ENCODE measurements at places on chromosomes 4 and X. TPM values are rescaled to one million over a fixed set of nuclear protein-coding genes. Genes with fewer than 3 reads are reported as not detected.

DNA sequence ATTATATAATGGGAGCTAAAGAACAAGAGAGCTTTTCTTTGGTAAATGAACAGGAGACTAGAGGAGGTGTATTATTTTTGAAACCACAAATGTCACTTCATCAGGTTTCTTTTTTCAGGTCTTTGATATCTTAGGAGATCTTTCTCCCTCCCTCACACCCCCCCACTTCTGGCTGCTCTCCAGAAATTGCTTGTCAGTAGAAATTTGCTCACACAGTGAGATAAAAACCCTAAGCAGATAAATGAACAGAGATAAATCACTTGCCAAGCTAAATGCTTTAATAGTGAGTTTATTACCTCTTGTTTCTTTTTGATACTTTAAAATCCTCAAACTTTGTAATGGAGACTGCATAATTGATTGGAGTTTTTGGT lies 421.2 kb upstream of the TENM3 start:
- no peak for ATAC-seq

- ATAC-seq, result no peak
Measured at GRCh38 chrX:136055651-136056221, 70.5 kb downstream of the SLC9A6 start.

- ATAC-seq, result no peak
Measured at GRCh38 chrX:147537172-147537571, 374.5 kb upstream of the FMR1 start.

- ATAC-seq, result no peak
Measured at GRCh38 chr4:185849664-185850550, 37.9 kb upstream of the SORBS2 start.

DNA sequence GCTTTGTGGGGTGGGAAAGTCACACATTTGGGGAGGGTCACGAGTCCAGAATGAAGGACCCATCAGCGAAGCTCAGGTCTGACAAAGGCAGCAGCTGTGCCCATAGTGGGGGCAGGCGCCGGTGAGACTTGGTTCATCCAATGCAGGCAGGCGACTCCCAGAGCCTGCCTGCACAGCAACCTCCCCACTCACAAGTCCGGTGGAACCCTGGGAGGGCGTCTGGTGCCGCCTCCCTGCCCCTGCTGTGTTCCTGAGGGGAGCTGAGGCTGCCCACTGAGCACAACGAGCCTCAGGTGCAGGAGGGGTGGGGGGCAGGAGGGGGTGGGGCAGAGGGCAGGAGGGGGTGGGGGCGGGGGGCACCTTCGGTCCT lies 13.7 kb downstream of the LRPAP1 start:
- ATAC-seq, result no peak

DNA sequence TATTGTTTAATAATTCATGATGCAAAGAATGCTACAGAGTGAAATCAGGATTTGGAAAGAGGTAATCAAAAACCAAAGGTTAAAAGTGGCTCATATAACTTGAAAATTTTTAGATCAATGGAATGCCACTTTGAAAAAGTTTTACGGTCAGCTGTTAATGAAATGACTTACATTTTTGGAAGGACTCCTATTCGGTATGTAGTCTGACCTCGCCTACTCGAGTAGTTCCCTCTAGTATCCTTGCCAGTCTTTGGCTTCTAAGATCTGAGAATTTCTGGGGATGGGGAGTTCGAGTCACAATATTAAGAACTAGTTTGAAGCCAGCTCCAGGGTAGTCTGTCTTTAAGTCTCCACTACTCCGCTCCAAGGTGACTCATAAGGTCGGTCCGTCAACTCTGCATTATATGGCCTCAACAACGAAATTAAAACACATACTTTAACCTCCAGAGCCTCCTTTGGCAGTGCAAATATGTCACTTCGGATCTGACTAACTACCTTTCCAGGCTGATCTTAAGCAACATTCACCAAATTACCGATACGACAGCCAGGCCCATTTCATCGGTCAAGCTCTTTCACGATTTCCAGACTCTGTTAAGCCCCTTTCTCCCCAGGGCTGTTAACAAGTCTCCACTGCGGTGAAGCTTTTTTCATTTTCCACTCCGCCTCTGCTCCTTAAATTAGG lies 733 bp upstream of the NAA15 start:
- peak; percentile 48 for ATAC-seq

- no peak for ATAC-seq
Measured at GRCh38 chr4:130110770-130111169, 1014.8 kb downstream of the C4orf33 start.

GRCh38 chr4:108590776-108591175 lies 29.6 kb upstream of the RPL34 start:
- ATAC-seq, result no peak

DNA sequence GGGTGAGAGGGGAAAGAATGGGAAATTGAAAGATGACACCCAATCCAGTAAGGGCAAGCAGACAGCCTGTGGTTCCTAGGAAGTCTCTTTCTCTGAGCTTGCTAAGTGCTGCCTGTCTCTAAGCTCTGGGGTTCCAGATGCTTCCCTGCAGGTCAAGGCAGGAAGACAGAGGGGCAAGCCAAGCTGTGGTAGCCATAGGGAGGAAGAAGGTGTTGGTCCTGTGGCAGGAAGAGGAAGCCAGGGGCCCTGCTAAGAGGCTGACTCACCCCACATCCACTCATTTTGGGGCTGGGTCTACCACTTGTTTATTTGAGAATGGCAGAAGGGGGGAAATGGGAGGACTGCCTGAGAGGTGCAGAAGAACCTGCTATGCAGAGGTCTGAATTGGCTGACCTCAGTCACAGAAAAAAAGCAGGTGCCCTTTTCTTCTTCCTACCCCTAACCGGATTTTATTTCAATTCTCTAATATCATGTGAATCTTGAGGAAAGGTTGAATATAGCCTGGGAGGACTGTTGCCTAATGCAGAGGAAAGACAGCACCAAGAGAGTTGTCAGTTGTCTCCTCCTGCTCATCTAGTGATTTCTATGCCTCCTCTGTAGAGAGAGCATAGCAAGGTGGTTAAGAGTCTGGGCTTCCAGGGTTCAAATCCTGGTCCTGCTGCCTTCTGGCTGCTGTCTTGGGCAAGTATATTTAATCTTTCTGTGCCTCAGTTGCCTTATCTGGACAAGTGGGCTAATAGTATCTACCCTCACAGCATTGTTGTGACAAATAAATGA lies 27.4 kb downstream of the HOPX start:
- peak; percentile 15 for ATAC-seq

GRCh38 chr4:70844180-70844579 lies 4.5 kb upstream of the GRSF1 start:
- ATAC-seq, result no peak

GRCh38 chrX:56792270-56793111 lies 63.4 kb downstream of the NBDY start:
- no peak for ATAC-seq

DNA sequence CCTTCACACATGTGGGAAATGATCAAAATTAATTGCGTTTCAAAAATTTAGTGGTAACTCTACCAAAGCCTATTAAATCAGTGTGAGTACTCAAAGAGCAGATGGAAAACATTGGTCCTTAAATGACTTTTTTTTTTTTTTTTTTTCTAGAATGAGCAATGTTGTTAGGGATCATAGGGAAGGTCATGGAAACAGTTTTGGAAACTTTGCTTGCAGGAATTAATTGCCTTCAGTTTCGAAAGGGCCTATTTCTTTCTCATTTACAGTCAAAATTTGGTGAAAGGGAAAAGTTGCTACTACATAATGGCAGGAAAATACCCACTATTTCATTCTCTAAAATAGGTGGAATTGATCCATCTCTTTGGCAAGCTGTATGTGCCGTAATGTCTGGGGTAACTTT lies 160.9 kb downstream of the RTL9 start:
- no peak for ATAC-seq

DNA sequence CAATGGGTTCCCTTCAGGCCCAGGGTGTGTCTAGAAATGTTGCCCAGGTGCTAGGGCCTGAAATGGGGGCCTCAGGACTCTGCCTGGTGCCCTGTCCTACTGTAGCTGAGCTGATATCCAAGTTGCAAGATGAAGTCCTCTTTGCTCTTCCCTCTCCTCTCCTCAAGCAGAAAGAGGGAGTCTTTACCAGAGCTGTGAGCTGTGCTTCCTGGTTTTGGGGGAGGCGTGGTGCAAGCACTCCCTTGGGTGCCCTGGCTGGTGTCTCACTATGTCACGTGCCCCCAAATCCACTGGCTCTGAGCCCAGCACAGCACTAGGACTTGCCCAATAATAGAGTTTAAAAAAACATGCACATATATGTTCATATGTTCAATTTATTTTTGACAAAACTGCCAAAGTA lies 29.3 kb upstream of the CT47A1 start:
- ATAC-seq, result peak; percentile 56

GRCh38 chrX:85108165-85108564 lies 104.5 kb downstream of the APOOL start:
- peak; percentile 41 for ATAC-seq

GRCh38 chrX:118355225-118355920 lies 9.5 kb downstream of the WDR44 start:
- peak; percentile 76 for ATAC-seq

DNA sequence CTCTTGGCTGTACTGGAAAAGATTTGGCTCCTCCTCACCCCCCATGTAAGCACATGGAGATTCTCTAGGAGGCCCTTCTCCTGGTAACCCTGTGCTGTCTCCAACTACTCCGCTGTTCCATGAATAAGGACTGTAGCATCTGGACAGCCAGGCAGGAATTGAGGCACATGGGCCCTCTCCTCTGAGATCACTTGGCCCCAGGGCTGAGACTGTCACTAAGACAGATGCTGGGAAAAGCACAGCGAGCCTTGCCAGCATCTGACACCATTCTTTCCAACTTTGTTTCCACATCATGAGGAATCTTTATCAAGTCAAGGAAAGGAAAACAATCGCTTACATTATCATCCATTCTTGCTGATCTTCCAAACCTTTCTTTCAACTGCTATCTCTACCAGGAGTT lies 222.6 kb upstream of the INTU start:
- no peak for ATAC-seq

Gene HTRA3
- total RNA-seq, result 1.0 TPM

Gene AWAT2
- total RNA-seq, result not detected

Gene ARHGEF38
- 0.32 TPM for total RNA-seq

Gene PACRGL
- total RNA-seq, result 14.8 TPM

Gene APLN
- 0.28 TPM for total RNA-seq

Gene HSPA4L
- total RNA-seq, result 35.5 TPM

Gene MFAP3L
- total RNA-seq, result 1.0 TPM

Data from esophagus mucosa (tissue), 1 donor.